ENCODE measurements at places on chromosomes 5 and 9.
A peak's percentile ranks its signal among the peaks of the same experiment; 100 is the strongest.

- DNase-seq = no peak
Observed at GRCh38 chr9:132456241-132456640, 46.2 kb downstream of the CFAP77 start.

DNA sequence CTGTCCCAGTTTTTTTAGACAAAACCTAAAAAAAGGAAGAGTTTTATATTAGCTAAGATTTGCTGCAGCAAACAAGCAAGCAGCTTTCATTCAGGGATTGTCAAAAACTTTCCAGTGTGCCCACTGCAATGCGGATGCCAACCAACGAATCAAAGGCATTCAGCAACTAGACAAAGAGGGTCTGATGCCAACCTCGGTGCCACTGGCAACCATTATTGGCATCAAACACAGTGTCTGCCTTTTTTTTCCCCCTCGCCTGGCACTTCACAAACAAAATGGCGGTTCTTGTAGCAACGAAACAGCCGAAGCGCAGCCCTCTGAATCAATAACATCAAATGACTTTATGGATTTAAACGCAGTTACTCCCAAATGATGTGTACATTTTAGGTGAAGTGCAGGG is 10.4 kb downstream of the NFIB start:
- no peak for DNase-seq

DNA sequence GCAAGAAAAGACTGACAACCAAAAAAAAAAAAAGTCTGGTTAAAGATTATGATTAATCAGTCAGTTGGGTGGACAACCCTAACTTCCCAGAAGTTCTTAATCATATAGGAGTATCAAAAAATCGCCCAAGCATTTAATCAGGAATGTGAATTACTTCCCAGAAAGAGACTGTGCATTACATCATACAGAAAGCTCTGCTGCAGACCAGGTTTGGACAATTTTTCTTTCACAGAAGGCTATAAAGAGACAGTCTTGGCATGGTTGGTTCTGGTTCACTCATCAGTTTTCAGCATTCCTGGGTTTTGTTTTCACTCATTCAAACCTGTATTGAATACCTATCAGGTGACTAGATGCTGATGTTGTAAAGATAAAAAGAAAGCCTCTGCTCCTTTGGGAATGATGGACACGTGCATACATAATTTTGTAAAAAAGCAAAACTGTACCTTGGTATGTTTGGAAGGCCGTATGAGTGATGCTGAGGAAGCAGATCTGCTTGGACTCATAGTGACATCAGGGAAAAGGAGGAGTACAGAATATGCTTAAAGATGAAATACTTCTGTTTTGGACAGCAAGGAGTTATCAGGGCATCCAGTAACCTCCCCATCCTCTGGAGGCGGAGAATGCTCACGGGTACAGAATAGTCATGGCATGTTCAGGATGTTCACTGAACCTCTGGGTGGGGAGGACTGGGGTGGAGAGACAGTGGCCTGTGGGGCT is 178.4 kb downstream of the GNA14 start:
- no peak for DNase-seq

GRCh38 chr5:9231842-9232241 is 314.0 kb downstream of the SEMA5A start:
- DNase-seq = no peak

DNA sequence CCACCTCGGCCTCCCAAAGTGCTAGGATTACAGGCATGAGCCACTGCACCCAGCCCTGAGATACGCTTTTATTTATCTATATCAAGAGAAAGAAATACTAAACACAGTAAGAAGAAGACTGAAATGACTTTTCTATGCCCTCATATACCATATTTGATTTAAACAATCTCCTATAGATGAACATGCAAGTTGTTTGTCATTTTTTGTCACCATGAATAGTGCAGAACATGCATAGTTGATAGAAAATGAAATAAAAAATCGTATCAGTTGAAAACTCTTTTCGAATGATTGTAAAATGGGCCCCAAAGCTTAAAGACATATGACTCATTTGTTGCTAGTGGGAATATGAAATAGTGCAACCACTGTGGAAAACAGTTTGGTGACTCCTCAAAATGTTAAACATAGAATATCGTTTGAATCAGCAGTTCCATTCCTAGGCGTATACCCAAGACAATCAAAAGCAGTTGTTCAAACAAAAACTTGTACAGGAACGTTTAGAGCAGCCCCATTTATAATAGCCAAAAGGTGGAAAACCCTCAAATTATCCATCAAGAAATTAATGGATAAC is 61.4 kb upstream of the ANKH start:
- no peak for DNase-seq

- DNase-seq = no peak
Observed at GRCh38 chr9:124590889-124591641, 83.9 kb upstream of the NR5A1 start.

GRCh38 chr5:80755626-80756025 is 100.8 kb upstream of the DHFR start:
- DNase-seq = no peak

DNA sequence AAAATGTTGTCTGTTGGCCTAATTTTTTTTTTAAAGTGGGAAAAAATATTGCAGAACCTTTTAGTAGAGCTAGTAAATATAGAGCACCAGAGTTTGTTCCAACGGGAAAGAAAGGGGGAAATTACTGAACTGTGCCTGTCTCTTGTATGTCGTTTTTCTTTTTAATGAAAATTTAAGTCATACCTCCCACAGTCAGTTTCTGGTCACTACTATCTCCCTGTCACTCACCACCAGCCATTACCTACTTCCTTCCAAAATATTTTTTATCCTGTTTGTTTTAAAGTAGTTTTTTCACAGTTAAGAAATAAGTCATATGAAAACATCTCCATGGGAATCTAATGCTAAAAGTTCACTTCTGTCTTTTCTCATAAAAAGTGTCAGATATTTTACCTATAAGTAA is 21.3 kb downstream of the GPR151 start:
- no peak for DNase-seq

DNA sequence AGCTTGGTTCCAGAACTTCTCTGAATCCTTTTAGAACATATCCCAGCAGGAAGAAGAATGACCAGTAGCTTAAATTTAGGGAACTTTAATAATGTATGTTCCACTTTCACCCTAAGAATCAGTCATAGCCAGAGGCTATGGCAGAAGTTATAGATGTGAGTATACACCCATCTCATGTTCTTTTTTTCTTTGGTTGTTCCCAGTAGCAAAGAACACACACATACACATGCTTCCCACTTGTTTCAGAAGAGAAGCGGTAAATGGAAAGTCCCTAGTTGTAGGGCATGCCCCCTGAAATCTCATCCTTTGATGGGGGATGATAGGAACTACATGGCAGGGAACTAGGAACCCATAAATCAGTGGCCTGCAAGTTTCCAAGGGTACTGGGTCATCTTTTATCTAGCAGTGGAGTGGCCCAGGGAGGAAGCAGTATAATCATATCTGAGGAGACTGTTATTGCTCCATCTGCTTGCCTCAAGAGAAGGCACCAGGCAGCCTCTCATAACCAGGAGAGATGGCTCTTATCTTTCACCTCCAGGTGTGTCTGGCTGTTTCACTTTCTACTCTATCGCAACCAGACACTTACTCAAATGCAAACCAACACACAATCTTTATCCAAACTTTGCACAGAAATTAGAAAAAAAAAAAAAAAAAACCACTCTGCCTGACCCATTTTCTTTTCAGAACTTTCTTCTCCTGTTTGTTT is 109.5 kb downstream of the SNCAIP start:
- no peak for DNase-seq

GRCh38 chr5:60945813-60946187 is 795 bp downstream of the NDUFAF2 start:
- DNase-seq = no peak

- no peak for DNase-seq
Observed at GRCh38 chr5:87195104-87195591, 72.5 kb upstream of the RASA1 start.

GRCh38 chr5:6711409-6712141 is 1.7 kb upstream of the TENT4A start:
- no peak for DNase-seq

DNA sequence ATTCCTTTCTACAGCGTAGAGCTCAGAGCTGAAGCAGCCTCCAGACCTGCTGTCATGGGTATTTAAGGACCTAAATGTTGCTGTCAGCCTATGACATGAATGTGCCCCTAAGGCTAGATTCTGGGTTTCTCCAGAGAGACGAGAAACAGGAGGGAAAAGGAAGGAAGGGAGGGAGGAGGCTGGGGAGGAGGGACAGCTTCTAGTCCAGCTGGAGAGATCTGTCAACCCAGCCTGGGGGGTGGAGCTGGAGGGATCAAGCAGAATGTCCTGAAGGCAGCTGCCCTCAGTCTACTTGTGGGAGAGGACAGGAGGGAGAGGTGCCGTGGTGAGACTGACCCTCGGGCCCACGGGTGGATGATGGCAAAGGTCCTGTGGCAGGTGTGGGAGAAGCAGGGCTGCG is 1.1 kb upstream of the DBH start:
- DNase-seq = no peak

DNA sequence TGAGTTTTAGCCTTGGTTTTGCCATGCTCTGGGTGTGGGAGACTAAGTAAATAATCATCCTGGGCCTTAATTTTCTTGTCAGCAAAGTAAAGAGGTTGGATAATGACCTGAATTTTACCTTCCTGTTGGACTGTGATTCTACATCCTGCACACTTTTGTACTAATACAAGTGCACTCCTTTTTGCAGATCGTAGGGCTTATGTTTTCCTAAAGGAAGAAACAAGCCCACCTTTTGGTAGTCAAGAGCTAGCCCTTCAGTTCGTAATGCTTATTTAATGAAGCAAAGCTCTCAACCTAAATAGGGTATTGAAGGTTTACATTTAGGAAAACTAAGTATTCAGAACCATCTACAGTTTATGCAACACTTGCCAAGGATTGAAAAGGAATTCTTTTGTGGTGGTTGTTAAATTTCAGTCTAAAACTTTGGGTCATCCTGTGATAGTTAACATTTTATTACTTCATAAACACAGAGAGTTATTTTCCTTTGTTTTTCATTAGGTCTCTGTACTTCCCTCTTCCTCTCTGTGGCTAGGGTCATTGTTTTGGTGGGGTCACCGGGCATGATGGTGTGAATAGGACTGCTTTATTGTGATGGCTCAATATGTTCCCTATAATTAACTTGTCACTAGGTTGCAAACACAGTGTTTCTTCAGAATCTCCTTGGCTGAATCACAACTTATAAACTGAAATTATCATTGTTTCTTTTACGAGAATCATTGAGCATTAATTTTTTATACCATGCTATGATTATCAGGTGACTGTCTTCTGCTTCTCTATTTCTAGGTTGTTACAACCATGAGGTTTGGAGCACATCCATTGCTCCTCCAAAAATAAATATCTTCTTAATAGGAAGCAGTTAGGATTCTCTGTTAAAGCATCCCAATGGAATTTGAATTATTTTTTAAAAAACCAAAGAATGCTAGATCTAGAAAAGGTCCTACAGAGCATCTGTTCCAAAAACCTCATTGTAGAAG is 28.5 kb downstream of the SPINK5 start:
- no peak for DNase-seq

- DNase-seq = no peak
Observed at GRCh38 chr5:102223542-102224477, 72.3 kb downstream of the SLCO4C1 start.

GRCh38 chr9:87465816-87466215 is 31.9 kb upstream of the DAPK1 start:
- no peak for DNase-seq

GRCh38 chr9:109382182-109382581 is 61.3 kb upstream of the EPB41L4B start:
- peak; percentile 63 for DNase-seq

- DNase-seq = peak; percentile 69
Observed at GRCh38 chr5:97094579-97095317, 47.7 kb downstream of the LIX1 start.

DNA sequence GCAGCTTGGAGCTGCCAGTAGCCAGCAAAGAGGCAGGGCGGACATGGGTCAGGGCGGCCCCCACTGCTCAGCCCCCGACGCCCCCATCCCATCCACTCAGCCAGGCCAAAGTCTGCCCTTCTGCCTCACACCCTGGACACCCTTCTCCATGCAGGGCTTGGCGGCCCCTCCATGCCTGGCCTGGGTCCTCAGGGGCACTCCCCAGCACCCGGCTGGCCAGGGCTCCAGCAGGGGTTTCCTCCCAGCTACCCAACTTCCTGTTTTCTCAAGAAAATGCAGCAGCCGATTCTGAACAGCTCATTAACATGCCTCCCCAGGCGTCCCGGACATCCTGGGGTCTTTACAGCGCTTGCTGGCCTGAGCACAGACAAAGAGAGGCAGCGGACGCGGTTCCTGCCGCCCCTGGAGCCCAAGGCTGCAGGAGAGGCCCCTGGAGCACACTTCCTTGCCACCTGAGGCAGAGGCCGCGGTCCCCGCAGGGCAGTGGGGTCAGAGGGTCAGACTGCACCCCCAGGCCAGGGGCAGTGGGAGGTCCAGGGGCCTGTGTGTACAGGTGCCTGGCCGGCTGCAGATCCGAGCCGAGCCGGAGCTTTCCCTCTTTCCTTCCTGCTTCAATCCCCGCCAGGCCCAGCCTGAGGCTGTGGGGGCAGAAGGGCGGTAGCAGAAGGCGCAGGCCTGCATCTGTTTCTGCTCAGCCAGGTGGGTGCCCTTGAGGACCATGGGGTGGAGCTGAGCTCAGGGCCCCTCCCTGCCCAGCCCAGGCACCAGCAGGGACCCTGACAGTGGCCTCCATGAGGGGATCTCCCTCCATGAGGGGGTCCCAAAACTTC is 18.7 kb upstream of the NRARP start:
- peak; percentile 56 for DNase-seq

GRCh38 chr9:135905380-135906258 is 1.7 kb downstream of the CAMSAP1 start:
- DNase-seq = no peak

- peak; percentile 45 for DNase-seq
Observed at GRCh38 chr9:123300554-123300953, 32.2 kb upstream of the STRBP start.

DNA sequence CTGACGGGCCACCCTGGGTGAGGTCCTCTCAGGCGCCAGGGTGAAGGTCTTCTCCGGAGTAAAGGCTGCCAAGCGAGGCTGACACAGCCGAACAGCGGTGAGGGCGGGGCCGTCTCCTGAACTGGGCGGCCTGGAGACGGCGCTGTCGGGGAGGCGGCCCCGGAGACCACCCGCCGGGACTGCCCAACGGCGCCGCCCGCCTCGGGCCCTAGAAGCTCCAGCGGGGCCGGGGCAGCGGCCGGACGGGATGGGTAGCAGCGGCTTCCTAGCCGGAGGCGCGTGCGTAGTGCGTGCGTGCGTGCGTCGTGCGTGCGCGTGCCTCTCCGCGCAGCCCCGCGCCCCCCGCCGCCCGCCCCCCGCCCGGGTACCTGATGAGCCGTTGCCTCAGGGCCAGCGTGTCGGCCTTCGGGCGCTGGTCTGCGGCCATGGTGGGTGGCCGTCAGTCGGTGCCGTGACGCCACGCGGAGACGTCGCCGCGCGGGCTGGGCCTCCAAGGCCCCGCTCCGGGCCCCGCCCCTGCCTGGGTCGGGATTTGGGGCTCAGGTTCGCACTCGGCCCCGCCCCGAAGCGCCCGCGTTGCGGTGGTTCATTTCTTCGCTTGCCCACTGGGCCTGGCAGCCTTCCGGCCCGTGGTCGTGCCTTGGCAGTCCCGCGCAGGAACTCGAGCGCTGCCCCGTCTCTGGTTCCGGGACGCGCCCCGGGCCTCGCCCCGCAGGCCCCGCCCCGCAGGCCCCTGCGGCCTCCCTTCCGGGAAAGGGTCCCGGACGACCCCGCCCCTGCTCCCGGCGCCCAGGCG is at the start of gene PHYKPL:
TSS of gene PHYKPL (minus strand) at position 679 of the 796 bp plus-strand sequence. CDS start at position 427, 252 bp downstream.
- DNase-seq = peak; percentile 79

Measured in islet precursor cell (in vitro differentiated cells).